ENCODE measurements at places on chromosomes 7 and 10.

DNA sequence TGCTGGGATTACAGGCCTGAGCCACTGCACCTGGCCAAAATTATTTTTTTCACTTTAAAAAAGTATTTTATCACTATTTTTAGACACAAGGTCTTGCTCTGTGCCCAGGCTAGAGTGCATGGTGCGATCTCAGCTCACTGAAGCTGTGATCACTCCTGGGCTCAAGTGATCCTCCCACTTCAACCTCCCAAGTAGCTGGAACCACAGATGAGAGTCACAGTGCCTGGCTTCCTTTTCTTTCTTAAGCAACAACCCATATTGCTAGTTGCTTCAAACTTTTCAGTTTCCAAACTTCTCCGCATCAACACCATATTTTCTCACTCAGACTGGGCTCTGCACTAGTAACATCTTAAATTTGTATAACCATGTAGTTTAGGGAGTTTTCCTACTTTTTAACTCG, 9.5 kb upstream of the SMC3 start:
- no peak for DNase-seq

GRCh38 chr10:131018886-131019500, 292.5 kb downstream of the TCERG1L start:
- no peak for DNase-seq

GRCh38 chr10:75406462-75407223, 5.1 kb upstream of the ZNF503 start:
- no peak for DNase-seq

DNA sequence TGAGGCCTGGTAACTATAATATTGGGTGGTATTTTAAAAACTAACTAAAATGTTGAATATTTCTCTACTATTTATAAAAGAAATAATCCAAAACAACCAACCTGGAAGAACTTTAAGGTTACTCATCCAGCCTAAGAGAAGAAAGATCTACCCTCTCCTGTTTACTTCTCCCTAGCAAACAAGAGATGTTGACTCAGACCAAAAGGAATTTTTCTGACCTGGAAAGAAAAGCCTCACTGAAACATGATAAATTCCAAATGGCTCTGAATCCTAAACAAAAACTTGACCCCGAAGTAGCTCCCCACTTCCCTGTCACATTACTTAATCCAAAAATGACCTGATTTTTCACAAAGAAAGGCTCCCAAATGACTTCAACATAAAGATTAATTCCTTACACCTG, 101.2 kb downstream of the PARD3 start:
- DNase-seq, result no peak

GRCh38 chr7:132435016-132435990, 141.0 kb downstream of the PLXNA4 start:
- DNase-seq, result no peak

DNA sequence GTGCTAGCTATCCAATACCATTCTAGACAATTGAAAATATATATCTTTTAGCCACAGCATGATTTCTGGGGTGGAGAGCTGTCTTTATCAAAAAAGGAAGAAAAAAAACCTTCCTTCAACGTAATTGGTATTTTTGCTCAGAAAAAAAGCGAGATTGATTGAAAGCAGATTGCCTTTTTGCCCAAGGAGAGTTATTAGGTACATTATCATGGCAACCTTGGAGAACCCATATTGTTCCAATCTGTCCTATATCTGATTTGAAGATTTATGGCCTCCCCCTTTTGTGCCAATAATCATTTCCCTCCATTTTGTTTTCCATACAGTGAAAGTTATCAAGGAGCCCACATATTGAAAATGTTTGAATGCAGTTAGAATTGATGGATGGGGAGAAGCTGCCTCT, 544.5 kb downstream of the KCNMA1 start:
- DNase-seq, result no peak

- DNase-seq, result no peak
Observed at GRCh38 chr10:77843264-77843663, 83.3 kb downstream of the DLG5 start.

- DNase-seq, result no peak
Observed at GRCh38 chr7:48173756-48174382, 2.6 kb downstream of the ABCA13 start.

DNA sequence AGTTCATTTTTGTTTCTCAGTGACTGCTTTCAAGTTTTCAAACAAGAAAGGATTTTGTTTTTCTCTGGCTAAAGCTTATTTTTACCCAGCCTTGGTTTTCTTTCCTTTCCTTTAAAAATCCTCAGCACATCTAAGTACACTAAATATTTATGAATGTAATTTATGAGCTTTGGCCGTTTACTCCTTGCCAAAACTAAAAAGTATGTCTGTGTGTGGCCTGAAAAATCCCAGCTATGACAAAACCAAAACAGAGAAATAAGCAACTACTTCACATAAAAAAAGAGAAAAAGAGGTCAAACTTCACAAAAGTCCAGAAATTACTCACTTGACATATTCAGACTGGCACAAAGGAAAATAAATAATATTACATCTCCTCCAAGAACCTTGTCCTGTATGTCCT, 365.1 kb upstream of the NFE2L3 start:
- DNase-seq, result no peak

GRCh38 chr7:36734731-36735130, 10.4 kb upstream of the AOAH start:
- DNase-seq, result no peak

DNA sequence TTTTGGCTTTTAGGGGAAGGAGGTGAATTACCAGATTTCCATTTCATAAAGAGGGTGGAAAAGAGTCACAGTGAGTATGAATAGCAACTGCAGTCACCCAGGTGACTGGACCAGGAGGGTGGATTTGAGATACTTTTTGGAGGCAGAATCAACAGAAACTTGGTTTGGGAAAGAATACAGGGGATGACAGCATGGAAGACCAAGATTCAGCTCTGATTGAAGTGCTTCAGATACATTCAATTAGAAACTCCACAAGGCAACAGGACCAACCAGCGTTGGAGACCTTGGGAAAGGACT, 83.0 kb downstream of the SGMS1 start:
- no peak for DNase-seq

- DNase-seq, result no peak
Observed at GRCh38 chr10:79319115-79319771, 28.0 kb upstream of the PPIF start.

GRCh38 chr10:92239600-92240288, 51.1 kb downstream of the CPEB3 start:
- no peak for DNase-seq

- DNase-seq, result no peak
Observed at GRCh38 chr10:77111611-77112550, 525.7 kb downstream of the KCNMA1 start.
